ENCODE measurements at places on chromosomes 2 and 18.

GRCh38 chr2:44273596-44273995 is 1.7 kb upstream of the SLC3A1 start:
- no peak for DNase-seq

DNA sequence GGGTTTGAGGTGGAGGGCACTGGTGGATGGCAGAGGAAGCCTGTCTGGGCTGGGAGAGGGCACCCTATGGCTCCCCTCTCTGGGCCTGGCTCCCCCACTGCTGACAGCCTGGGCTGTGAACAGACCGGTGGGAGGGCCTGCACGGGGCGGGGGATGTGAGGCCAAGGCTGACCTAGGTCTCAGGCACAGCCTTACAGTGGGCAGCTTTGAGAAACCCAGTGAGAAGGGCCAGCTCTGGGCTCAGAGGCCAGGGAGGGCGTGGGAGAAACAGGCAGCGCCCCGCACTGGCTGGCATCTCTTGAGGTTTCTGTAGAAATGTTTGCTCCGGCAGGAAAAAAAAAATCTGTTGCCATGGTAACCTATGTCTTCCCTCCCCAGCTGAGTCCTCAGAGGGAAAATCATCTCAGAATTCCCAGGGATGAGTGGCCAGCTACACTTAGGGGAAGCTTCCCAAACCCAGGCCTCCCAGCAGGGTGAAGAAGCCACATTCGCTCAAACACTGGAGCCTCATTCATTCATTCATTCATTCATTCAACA is 71.7 kb upstream of the TAF1B start:
- no peak for DNase-seq

DNA sequence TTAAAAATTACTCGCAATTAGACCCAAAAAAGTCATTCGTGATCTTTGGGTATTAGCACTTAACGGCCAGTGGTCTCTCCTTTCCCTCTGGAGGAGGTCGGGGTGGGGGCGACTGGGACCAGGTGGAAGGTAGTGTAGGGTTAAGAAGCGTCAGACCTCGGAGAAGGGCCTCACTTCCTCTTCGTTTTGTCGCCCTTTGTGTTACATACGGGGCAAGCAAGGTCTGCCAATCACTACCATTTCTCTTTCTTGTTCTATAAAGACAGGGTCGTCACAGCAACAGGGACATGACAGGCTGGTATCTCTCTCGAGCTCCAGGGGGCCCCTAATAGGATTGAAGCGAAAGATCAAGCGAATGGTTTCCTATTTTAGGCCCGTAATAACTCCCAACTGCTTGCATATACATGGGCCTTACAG is 136.6 kb downstream of the INSIG2 start:
- no peak for DNase-seq

DNA sequence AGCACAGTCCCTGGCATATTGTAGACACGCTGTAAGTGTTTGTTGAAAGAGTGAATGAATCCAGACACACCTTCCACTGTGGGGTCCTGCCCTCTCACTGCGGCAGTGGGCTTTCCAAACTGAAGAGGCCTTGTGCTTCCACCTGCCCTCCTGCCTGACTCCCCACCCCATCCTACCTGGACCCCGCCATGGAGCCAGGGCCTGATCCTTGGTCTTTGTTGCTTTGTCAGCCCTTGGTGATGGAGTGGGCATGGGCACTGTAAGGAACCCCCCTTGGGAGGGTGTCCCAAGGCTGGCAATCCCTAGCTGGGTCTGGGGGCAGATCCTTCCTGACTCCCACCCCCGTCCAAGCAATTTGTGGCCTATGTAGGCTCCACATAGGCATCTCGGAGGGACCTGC is 33.1 kb downstream of the KLHL29 start:
- no peak for DNase-seq

DNA sequence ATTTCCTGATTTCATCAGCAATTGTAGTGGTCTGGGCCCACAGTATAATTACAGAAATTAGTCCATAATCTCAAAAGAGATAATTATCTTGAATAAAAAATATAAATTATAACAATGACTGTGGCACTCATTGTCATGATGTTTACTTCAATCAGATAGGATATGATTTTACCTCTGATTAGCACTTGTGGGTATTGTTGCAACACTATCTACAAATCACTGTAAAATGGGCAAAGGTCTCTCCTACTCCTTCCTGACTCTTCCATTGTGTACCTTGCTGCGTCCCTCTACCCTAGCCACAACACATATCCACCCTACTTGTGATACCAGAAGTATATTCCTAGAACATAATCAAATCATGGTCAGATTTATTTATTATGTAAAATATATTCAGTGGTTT is 200.9 kb upstream of the TRIB2 start:
- no peak for DNase-seq

DNA sequence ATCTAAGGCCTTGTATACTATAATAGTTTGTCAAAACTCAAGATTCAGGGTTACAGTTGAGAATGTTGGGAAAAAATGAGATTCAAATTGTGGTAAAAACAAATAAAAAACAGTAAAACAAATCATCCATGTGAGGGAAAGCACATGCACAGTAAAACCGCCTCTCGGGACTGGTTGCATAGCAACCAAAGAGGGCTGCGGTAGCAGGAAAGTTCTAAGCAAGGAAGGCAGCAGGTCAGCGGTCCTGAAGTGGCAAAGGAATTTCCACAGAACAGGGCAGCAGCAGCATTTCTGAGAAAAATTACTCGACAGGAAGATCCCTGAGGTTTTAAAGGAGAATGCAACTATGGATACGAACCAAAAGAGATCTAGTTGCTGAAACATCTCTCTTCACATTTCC is 93.7 kb downstream of the DYNAP start:
- DNase-seq, result no peak

DNA sequence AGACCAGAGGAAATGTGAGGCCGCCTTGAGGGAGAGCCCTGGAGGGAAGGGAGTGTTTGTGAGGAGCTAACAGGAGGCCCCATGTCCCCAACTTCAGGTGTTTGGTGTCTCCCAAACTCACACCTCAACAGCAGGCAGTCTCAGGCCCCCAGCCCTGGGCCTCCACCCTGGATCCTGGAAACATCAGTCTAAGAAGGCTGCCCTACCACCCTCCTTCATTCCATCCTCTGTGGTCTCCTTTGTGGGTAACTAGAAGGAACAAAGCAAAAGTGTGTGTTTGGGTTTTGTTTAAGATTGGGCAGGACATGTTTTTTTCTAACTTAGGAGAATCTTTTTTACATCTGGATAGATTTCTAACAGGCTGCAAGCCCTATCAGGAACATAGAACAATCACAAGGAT is 404.3 kb downstream of the BCL11A start:
- no peak for DNase-seq

- no peak for DNase-seq
Measured at GRCh38 chr2:29607038-29607420, 314.4 kb downstream of the ALK start.
